ENCODE measurements at places on chromosomes 2 and 18.

DNA sequence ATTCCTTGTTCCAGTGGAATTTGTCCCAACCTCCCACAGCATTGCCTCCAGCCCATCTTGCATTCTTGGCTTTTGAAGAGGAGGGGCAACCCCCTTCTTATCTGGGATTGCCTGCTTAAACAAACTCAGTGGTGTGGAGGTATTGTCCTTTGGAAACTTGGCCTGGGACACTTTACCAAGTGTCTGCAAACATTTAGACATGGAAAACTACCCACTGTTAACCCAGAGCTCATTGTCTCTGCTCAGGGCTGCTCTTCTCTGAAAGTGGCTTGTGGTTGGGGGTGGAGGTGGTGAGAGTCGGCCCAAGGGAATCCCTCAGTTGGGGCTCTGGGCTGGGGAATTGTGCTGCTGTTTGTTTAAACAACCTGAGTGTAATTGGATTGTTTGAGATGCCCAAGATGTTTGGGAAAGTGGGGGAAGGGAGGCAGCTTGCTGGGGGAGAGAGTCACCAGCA is 178.3 kb upstream of the GATA6 start:
- no peak for DNase-seq

DNA sequence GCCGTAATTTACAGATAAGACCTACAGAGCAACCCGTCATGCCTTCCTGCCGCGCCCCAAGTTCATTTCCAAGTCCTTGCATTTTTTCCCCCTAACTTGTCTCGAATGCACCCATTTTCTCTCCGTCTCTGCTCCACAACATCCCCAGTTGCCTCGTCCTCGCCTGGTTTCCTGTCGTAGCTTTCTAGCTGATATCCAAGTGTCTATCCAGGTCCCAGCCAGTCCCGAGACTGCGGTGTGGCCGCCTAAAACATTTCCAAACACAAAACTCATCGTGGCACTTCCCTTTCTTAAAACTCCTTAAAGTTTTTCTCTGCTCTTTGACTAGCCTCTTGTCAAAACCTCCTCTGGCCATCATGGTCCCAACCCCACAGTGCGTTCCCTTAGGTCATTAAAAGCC is 1.2 kb upstream of the BARD1 start:
- DNase-seq: no peak

- no peak for DNase-seq
These were observed 135.5 kb downstream of the NDUFA10 start for GRCh38 chr2:239889641-239890121.

- DNase-seq: no peak
These were observed 67.6 kb upstream of the PXDN start for GRCh38 chr2:1811971-1812350.

DNA sequence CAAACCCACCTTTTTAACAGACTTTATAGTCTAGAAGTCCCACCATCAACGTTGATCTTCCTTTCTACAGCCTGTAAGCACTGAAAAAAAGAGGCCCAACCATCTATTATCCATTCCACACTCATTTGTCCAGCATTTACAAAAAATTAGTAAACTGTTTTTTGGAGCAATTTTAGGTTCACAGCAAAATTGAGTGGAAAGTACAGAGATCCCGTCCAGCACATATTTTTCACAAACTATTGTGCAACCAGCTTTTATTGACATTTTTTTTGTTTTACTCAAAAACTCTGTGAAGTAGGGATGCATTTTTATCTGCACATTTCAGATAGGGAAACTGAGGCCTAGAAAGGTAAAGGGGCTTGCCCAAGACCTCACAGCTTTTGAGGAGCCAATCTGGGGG is 68.6 kb downstream of the TNP1 start:
- no peak for DNase-seq

DNA sequence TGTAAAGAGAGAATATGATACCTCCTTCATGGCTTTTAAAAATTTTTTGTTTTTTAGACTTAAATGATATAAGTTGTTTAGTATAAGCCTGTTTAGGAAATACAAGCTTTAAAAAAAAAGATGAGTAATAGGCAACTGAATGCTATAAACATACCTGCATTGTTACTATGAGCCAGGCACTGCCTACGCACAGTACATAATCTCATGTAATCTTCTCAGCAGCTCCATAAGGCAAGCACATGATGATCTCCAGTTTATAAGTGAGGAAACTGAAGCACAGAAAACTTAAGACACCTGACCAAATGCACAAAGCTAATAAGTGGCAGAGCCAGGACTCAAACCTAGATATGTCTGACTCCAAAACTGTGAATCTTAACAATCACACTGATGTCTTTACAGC is 156.3 kb upstream of the SLC1A4 start:
- no peak for DNase-seq

DNA sequence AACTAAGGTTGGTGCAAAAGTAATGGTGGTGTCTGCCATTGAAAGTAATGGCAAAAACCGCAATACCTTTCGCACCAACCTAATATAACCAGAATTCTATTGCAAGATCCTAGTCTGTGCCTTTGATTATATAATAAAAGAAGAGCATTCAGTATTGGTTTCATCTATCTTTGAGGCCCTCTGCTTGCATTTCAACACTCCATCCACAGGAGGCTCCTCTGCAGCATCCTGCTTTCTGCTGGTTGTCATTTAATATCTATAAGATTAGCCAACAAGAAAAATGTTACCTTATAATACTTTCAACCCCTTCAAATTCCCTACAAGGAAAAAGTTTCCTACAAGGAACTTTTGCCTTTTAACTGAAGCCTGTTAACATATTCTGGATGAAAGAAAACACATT is 139.2 kb downstream of the CDCA7 start:
- no peak for DNase-seq

GRCh38 chr18:41226911-41227310 is 728.1 kb upstream of the PIK3C3 start:
- DNase-seq: no peak

Data from stimulated activated naive B cell treated with anti-CD40 and anti-IgM and Interleukin-4, amounts not matched to agents 10 μg/mL and 1 μg/mL and 100 μg/mL, for 72 hours (primary cell).